ENCODE measurements at places on chromosomes 16 and 17.
A peak's percentile ranks its signal among the peaks of the same experiment; 100 is the strongest.

- DNase-seq, result no peak
These were observed 342.3 kb downstream of the SNX29 start for GRCh38 chr16:12318661-12319427.

GRCh38 chr16:2471016-2471652 lies at the start of gene NTN3:
Gene NTN3, plus strand, starts transcription at chr16:2471297. Its CDS starts 405 bp downstream, at chr16:2471702.
- DNase-seq, result no peak

GRCh38 chr16:7107436-7107835 lies 225.2 kb upstream of the RBFOX1 start:
- no peak for DNase-seq

DNA sequence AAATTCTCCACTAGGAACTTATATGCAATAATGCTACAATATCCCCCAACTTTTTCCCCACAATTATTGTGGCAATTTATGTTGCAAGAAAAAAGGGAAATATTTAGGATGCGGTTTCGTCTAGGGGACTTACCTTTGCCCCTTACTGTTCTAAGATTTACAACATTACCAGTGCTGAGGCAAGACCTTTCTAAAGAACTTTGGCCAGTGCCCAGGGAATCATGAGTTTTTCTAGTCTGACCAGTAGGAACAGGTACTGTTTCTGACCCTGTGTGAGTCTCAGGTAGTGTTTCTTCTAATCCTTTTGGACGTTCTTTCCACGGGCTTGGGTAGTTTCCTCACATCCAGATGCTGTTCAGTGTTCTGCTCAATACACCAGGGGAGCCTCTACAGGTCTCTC lies 373.7 kb downstream of the HAPSTR1 start:
- DNase-seq, result no peak

GRCh38 chr17:50051082-50051576 lies 4.8 kb upstream of the ITGA3 start:
- no peak for DNase-seq

- no peak for DNase-seq
These were observed 454 bp downstream of the CCDC40 start for GRCh38 chr17:80036715-80037477.

GRCh38 chr16:56192986-56193945 lies 2.0 kb downstream of the GNAO1 start:
- no peak for DNase-seq

GRCh38 chr16:79484237-79484636 lies 116.3 kb downstream of the MAF start:
- no peak for DNase-seq

GRCh38 chr17:48618256-48618896 lies 3.3 kb upstream of the HOXB8 start:
- DNase-seq, result peak; percentile 73

DNA sequence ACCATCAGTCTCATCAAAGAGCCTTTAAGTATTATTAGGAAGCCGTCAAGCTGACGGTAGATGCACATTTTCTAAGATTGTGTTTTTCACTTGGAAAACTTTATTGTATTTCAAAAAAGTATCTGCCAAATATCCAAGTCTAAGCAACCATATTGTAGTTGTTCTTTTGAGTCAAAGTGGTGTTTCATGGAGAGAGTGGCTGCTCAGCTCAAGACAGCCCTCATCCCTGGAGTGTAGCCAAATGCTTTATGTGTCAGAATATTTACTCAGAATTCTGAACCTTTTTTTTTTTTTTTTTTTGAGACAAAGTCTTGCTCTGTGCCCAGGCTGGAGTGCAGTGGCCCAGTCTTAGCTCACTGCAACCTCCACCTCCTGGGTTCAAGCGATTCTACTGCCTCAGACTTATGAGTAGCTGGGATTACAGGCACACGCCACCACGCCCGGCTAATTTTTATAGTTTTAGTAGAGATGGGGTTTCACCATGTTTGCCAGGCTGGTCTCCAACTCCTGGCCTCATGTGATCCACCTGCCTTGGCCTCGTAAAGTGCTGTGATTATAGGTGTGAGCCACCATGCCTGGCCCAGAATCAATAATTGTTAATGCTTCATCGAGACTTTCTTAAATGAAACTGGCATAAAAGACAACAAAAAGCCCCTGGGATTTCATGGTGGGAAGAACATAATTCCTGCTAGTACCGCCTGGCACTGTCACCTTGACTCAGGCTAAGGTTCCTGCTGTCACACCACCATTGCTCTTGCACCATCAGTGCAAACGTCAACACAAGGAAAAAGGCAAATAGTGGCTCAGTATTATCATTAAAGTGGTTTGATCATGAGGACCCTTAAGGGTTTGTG lies 45.5 kb downstream of the PRKCA start:
- DNase-seq, result no peak

- no peak for DNase-seq
These were observed 6.4 kb downstream of the ITGAL start for GRCh38 chr16:30478766-30479478.

DNA sequence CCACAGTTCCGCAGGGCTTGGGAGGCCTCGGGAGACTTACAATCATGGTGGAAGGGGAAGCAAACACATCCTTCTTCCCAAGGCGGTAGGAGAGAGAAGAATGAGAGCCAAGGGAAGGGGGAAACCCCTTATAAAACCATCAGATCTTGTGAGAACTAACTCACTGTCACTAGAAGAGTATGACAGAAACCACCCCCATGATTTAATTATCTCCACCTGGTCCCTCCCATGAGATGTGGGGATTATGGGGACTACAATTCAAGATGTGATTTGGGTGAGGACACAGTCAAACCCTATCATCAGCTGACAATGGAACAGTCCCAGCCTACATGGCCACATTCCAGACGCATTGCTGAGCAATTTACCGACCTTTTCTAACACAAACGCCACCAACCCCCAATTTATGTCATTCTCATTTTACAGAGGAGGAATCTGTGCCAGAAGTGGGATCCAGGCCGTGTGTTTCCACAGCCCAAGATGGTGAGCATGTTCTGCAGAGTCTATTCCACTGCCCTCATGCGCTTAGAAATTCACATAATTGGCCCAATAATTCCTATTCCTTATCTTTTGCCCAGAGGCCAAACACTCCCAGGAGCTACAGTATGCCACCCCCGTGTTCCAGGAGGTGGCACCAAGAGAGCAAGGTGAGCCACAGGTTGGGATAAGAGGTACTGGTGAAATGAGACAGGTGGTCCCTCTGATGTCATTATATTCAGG lies 17.3 kb downstream of the MILR1 start:
- DNase-seq, result no peak
